Thymus (tissue), 14 donors: ENCODE measurements at places on chromosomes 1 and 21. TPM values are rescaled to one million over a fixed set of nuclear protein-coding genes. Genes with fewer than 3 reads are reported as not detected.
A peak's percentile ranks its signal among the peaks of the same experiment; 100 is the strongest.

DNA sequence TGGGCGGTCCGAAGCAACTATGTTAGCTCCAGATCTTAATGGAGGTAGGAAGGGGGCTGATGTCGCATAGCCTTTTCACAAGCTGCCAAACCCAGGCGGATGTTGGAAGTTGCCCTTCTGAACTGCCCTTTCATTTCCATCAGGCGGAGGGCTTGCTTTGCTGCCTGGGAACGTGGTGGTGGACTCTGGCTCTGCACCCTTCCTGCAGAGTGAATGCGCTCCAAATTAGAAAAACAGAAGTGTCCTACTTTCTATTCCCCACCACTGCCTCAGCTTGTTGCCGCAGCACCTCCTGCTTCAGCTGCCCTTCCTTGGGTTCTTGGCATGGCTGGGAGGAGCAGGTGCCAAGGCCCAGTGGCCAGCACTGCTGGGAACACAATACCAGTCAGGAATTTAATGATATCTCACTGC, 60.6 kb downstream of the AK4 start:
- H3K4me3 ChIP-seq = no peak overlapping the region
- H3K27me3 ChIP-seq = no peaks in the 10 kb centered on the region
- H3K4me1 ChIP-seq = peaks cover 4% of the 10 kb centered on the region
- DNase-seq = no peak

DNA sequence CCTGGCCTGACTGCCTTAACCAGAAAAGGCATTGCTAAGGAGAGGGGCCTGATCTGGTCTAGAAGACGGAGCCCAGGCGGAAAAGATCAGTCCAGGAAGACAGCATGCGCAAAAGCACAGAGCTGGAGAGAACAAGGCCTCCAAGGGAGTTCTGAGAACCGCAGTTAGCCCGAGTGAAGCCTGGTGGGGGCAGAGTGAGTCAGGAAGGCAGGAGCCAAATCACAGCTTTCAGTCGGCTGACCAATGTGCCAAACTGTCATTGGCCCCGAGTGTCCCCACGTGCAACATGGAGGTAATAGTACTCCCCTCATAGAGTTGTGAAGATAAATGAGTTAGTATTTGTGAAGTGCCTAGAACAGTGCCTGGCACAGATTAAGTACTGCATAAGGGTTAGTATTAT, 1.2 kb upstream of the TSPAN2 start:
- H3K4me3 ChIP-seq = no peak overlapping the region
- H3K27me3 ChIP-seq = peaks cover 11% of the 10 kb centered on the region
- no peak overlapping the region for H3K27ac ChIP-seq
- peaks cover 16% of the 10 kb centered on the region for H3K4me1 ChIP-seq

GRCh38 chr1:219121679-219122078, 52.0 kb upstream of the LYPLAL1 start:
- no peak for DNase-seq
- H3K27ac ChIP-seq = no peak overlapping the region
- H3K4me1 ChIP-seq = no peaks in the 10 kb centered on the region
- no peaks in the 10 kb centered on the region for H3K36me3 ChIP-seq
- no peaks in the 10 kb centered on the region for H3K27me3 ChIP-seq
- no peak overlapping the region for H3K4me3 ChIP-seq

DNA sequence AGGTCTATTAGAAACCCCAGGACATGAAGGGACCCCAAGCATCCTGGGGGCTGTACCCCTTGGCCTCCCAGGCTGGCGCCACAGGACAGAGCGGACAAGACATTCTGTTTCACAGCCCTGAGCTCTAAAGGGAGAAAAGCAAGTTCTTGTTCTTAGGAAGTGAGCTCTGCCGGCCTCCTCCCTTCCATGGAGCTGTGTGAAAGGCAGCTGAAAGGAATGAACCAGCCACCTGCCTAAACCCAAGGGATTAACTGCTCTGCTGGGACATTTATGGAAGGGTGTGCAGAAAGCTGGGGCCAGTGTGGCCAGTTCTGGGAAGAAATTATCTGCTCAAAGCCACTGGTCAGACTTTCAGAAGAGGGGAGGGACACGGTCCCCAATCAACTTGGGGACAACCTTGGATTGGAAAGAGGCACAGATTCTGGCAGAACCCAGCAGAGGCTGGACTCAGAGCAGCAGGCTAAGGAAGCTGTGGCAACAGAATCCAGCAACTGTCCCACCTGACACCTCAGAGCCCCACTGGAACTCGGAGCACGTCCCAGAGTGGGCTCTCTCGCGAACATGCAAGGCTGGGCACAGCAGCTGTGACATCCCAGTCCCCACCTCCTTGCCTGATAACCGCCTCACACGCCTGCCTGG, 2.1 kb downstream of the KLHL21 start:
- peak overlapping the region; percentile 77 for H3K4me3 ChIP-seq
- H3K36me3 ChIP-seq = peaks cover 28% of the 10 kb centered on the region
- peaks cover 17% of the 10 kb centered on the region for H3K4me1 ChIP-seq
- peak overlapping the region; percentile 47 for H3K27ac ChIP-seq
- no peaks in the 10 kb centered on the region for H3K27me3 ChIP-seq
- no peak for DNase-seq

Gene OR2T5
- not detected for polyA plus RNA-seq

Gene KRTAP10-8
- not detected for polyA plus RNA-seq

Gene TSSK3
- 2.6 TPM for polyA plus RNA-seq

DNA sequence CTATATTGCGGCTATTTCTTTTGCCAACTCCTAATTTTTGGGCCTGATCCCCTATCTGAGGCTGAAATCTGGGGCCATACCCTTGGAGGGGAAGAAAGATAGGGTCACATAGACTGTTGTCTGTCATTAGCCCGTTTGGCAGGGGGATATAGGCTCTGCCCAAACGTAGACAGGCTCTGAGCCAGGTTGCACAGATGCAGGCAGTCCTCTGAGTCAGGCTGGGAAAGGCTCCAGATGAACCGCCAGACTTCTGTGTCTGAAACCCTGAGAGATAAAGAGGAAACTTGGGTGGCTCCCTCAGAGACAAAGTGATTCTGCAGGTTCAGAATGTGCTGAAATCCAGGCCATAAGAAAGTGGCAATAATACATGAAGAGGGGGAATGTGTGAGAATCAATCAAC, 4.0 kb upstream of the CAP1 start:
- H3K4me1 ChIP-seq = peaks cover 36% of the 10 kb centered on the region
- no peaks in the 10 kb centered on the region for H3K36me3 ChIP-seq
- no peak for DNase-seq
- peak overlapping the region; percentile 3 for H3K27ac ChIP-seq
- no peak overlapping the region for H3K4me3 ChIP-seq

- H3K27ac ChIP-seq = no peak overlapping the region
- no peaks in the 10 kb centered on the region for H3K27me3 ChIP-seq
- no peaks in the 10 kb centered on the region for H3K4me1 ChIP-seq
Observed at GRCh38 chr1:234690872-234691271, 80.9 kb upstream of the IRF2BP2 start.

GRCh38 chr1:26161415-26162219, 2.7 kb downstream of the FAM110D start:
- no peak for DNase-seq
- peaks cover 27% of the 10 kb centered on the region for H3K27me3 ChIP-seq
- H3K27ac ChIP-seq = no peak overlapping the region

GRCh38 chr1:198519639-198520501, 20.6 kb downstream of the ATP6V1G3 start:
- H3K4me3 ChIP-seq = peak overlapping the region; percentile 43
- no peaks in the 10 kb centered on the region for H3K36me3 ChIP-seq
- peaks cover 16% of the 10 kb centered on the region for H3K4me1 ChIP-seq
- DNase-seq = peak; percentile 39
- H3K27me3 ChIP-seq = no peaks in the 10 kb centered on the region

DNA sequence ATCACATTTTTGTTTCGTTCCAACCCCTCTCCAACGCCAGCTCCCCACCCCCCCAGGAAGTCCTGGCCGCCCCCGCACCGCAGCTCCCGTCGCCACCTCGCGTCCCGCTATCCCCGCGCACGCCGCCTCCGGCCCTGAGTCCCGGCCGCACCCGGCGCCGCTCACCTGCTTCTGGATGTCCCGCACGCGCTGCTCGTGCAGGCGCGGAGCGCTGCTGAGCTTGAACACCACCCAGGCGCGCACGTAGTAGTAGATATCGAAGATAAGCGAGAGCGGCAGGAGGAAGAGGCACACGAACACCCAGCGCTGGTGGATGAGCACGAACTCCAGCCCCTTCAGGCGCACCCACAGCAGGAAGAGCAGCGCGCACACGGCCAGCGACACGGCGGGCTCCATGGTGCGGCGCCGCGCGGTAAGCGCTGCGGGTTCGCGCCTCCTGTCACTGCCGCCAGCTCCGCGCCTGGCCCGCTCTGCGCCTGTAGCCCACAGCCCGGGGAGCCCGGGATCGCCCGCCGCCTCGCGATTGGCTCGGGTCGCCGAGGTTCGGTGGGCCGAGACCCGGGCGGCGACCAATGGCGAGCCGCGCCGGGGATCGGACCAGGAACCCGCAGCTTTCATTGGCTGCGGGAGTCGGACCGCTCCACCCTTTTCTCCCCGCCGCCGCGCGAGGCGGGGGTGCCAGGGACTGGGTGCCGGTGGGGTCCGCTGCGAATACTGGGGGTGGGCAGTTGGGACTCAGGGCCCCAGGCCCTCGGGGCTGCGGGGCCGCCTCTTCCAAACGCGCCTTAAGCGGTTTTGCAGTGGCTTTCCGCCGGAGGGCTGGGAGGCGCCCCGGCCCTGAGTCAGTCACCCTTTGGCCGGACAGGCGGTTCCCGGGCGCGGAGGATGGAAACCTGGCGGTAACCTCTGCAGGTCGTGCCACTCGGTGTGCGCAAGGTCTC, at the start of gene DHCR24:
TSS of gene DHCR24 (minus strand) at position 472 of the 941 bp plus-strand sequence. CDS start at position 396, 76 bp downstream.
- peaks cover 9% of the 10 kb centered on the region for H3K36me3 ChIP-seq
- peaks cover 12% of the 10 kb centered on the region for H3K4me1 ChIP-seq
- H3K27ac ChIP-seq = no peak within 1 kb of the TSS
- H3K27me3 ChIP-seq = no peaks in the 10 kb centered on the region
- peak; percentile 61 for DNase-seq

GRCh38 chr1:30895382-30895943, 13.1 kb downstream of the SDC3 start:
- no peak overlapping the region for H3K27ac ChIP-seq
- no peaks in the 10 kb centered on the region for H3K36me3 ChIP-seq
- H3K27me3 ChIP-seq = peaks cover 16% of the 10 kb centered on the region
- no peaks in the 10 kb centered on the region for H3K4me1 ChIP-seq
- no peak overlapping the region for H3K4me3 ChIP-seq

Gene CYP4Z1
- 1.7 TPM for polyA plus RNA-seq

Gene NBPF10
- polyA plus RNA-seq = 0.59 TPM

Gene NBPF4
- 0.11 TPM for polyA plus RNA-seq

Gene PEAR1
- 2.5 TPM for polyA plus RNA-seq

Gene C1QC
- 129 TPM for polyA plus RNA-seq

DNA sequence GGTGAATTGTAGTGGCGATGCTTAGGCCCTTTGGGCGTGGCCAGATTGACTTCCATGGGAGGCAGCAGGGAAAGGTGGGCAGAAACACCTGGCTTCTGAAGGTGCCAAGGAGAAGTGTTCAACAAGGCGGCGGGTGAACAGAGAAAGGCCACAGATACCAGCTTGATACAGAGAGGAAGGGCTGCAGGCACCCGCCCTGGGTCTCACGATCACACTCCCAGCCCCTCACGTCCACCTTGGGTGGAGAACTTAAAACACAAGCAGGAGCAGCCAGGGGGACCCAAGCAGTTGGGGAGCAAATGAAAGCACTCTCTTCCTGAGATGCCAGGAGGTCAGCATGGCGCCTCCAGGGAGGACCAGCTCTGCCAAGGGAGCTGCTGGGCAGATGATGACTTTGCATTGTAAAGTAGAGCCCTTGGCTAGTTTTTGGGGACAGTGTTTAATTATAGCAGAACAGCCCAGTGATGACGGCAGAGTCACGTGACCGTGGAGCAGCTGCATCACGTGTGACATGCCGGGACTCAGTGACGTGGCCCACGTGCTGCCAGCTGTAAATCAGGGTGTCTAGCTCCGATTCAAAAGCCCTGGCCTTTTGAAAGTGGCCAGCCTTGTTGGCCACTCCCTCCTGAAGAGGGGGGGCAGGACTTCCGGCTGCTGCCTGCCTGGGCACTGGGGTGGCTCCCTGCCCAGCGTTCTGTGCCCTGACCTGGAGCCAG, 19.0 kb downstream of the SLC37A1 start:
- no peak overlapping the region for H3K27ac ChIP-seq
- peaks cover 7% of the 10 kb centered on the region for H3K36me3 ChIP-seq
- peaks cover 14% of the 10 kb centered on the region for H3K4me1 ChIP-seq
- DNase-seq = no peak
- H3K4me3 ChIP-seq = no peak overlapping the region

GRCh38 chr1:94015489-94015817, 105.5 kb downstream of the ABCA4 start:
- no peaks in the 10 kb centered on the region for H3K36me3 ChIP-seq
- no peak overlapping the region for H3K27ac ChIP-seq
- no peak overlapping the region for H3K4me3 ChIP-seq
- no peak for DNase-seq

- no peak for DNase-seq
- H3K27ac ChIP-seq = no peak overlapping the region
- H3K4me1 ChIP-seq = no peaks in the 10 kb centered on the region
- no peaks in the 10 kb centered on the region for H3K36me3 ChIP-seq
- no peak overlapping the region for H3K4me3 ChIP-seq
Observed at GRCh38 chr1:2014741-2015735, 4.1 kb upstream of the GABRD start.

Gene C1QTNF12
- polyA plus RNA-seq = 3.4 TPM

Gene REN
- 1.9 TPM for polyA plus RNA-seq
